Cardiac ventricle fibroblast (primary cell): ENCODE measurements at places on chromosomes 12 and 14. TPM values are rescaled to one million over a fixed set of nuclear protein-coding genes. Genes with fewer than 3 reads are reported as not detected.

The WDR20 gene
- total RNA-seq = 11.6 and 14.4 TPM in 2 replicates

The TCP11L2 gene
- 18.8 and 24.2 TPM in 2 replicates for total RNA-seq

The RPGRIP1 gene
- not detected in 2 replicates for total RNA-seq

The BICDL1 gene
- not detected in 2 replicates for total RNA-seq

The PLA2G1B gene
- not detected in 2 replicates for total RNA-seq

The IL22 gene
- not detected in 2 replicates for total RNA-seq

The SMOC1 gene
- total RNA-seq = 0.64 and 1.8 TPM in 2 replicates

The TMEM30B gene
- 0.05 TPM in 1 of 2 replicates, not detected in the other for total RNA-seq

The LEMD3 gene
- 17.4 and 27.5 TPM in 2 replicates for total RNA-seq

The GDF3 gene
- not detected in 2 replicates for total RNA-seq

The RD3L gene
- total RNA-seq = not detected in 2 replicates

The LMBR1L gene
- total RNA-seq = 18.1 and 23.3 TPM in 2 replicates

The CLEC4C gene
- not detected in 2 replicates for total RNA-seq

The ASB2 gene
- not detected in 2 replicates for total RNA-seq

The SLC35E3 gene
- total RNA-seq = 4.1 and 5.4 TPM in 2 replicates
